ENCODE measurements at places on chromosomes 3 and 15.

DNA sequence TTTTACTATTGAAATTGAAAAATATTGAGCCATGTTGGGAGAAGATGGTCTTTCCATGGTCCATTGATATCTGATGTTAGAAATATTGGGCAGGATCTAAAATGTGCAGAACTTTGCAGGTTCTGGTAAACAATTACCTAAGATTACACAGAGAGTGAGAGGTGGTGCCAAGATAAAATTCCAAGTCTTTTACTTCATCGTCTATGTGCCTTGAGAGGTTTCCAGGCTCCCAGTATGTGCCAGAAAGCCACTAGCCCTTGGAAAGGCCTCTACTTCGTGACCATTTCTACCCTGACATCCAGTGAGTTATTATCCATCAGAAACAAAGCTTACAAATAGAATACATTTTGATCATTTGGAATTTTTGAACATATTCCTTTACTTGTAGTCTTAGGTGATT is 27.6 kb downstream of the CD200 start:
- no peak for DNase-seq

DNA sequence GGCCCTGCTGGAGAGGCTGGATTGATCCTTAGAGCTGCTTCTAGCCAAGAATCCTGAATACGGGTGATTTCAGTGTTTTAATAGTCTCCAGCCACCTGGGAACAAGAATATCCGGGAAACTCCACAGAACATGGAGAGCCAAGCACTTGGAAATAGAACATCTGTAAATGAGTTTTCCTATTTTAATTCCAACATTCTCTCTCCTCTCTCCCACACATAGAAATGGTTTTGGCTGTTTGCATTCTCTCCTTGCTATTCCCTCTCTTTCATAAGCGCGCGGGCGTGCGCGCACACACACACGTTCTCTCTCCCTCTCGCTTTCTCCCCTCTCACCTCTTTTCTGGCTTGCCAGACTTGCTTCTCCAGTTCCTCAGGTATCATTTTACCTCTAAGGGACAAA is 50.6 kb downstream of the GADL1 start:
- no peak for DNase-seq

- DNase-seq = no peak
Measured at GRCh38 chr3:2784627-2785026, 325.5 kb downstream of the IL5RA start.

DNA sequence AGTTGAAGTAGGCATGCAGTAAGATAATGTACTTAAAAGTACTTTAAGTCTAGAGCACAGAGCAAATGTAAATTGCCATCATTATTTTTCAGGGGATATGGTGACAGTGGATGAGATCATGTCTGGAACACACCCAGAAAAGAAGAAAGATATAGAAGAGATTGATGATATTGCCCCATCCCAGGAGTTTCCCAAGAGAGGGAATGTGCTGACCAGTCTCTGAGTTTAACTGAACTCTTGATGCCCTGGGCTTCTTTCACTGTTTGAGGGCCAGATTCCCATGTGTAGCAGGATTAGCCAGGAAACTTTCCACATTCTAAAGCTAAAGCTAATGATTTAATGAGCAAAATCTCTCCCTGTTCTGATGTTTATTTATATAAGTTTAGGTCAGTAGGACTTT is 366.8 kb upstream of the UMPS start:
- DNase-seq = no peak

GRCh38 chr15:63195569-63196015 is 6.2 kb downstream of the RAB8B start:
- no peak for DNase-seq

- no peak for DNase-seq
Measured at GRCh38 chr3:114484919-114485318, 191.1 kb downstream of the TIGIT start.

DNA sequence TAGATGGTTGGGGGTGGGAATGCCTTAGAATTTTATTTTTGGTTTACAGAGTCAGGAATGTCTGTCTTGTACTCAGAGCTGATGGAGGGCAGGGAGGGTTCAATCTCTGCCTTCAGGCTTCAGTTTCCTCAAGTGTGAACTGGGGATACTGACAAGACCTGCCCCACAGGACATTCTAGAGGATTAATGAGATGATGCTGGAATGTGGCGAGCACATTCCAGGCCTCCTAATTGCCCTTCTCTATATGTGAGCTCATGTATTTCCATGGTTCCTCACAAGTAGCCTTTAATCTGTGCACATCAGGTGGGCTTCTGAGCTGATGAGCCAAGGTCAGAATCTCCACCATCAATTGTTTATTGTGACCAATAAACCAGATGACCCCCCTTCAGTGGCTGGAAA is 90.4 kb downstream of the CACNA2D3 start:
- no peak for DNase-seq

- DNase-seq = no peak
Measured at GRCh38 chr3:37670961-37671483, 190.7 kb upstream of the CTDSPL start.

DNA sequence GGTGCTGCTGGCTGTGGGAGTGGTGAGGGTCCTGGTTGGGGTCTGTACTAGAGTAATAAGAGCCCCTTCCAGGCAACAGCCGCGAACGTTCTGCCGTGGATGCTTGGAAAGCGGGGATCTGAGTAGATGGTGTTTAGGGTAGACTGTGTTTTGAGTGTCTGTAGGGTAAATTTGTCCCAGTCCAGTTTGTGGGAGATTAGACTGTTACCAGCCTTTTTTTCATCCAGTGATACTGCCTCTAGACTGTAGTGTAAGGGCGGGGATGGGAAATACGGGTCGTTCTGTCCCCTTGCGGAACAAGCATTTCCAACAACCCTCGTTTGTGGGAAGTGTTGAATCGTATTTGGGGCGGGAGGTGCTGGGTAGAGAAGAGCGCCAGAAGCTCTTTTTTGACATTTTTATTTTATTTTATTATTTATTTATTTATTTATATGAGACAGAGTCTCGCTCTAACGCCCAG is 424 bp downstream of the HAUS2 start:
- peak; percentile 47 for DNase-seq

- DNase-seq = no peak
Measured at GRCh38 chr15:40633178-40633577, 39.1 kb downstream of the KNL1 start.

DNA sequence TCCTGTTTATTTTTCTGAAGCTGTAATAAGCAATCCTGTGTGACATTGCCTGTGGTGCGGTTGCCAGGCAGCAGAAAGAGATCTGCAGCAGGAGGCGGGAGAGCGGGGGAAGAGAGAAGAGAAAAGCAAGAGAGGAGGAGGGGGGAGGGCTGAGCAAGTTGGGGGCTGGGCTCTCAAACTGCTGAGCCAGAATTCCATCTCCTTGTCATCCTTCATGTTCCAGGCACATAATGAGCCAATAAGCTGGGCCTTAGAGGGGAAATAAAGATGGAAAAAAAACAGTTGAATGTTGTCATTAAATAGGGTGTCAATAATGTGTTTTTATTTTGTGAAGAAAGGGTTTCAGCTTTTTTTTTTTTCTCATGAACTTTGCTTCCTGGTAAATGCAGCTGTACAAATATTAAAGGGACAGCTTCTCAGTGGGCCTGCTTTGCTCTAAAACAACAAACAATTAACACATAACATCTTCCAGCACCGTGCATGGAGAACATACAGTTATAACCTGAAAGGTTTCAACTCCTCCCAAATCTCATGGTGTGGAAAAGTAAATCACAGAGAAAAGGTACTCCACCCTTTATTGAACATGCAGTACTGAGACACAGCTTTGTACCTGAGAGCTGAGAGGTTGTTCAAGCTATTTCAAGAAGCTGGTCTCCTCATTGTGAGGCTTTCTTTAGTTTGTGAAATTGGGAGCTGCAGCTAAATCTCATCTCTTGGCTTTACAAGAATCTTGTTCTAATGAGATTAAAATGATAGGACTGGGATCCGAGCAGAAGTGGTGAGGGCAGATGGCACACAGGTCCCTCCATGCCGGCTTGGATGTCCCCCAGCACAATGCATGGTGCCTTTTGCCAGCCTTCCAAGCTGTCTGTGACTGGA is 451.1 kb upstream of the KCNMB2 start:
- DNase-seq = peak; percentile 75

DNA sequence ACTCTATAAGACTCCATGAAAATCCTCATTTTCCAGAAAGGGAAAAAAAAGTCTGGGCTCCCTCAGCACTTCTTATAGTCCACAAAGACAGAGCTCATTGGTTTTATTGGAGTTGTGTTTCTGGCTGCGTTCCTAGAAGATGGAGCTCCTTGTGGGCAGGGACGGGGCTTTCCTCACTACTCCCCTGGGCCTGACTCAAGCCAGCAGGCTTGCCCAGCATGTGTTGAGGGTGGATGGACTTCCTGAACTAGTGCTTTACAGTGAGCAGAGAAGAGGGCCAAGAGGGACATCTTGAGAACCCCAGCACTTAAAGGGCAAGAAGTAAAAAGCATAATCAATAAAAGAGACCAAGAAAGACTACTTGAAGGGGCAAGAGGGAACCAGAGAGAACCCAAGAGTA is 43.2 kb upstream of the EPHB1 start:
- no peak for DNase-seq

DNA sequence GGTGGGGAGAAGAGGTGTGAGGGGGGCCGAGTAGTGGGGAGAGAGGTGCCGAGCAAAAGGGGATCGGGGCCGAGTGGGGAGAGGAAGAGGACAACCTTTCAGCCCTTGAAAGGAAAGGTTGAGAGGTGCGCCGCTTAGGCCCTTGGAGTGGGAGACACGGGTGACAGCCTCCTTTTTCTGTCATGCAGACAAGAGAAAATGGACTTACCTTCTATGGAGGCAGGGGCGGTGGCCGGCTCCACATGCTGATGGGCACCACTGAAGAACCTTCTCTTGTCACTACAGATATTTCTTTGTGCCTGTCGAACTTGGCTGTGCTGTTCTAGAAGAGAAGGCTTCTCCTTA is 421 bp downstream of the KLHL18 start:
- peak; percentile 16 for DNase-seq

DNA sequence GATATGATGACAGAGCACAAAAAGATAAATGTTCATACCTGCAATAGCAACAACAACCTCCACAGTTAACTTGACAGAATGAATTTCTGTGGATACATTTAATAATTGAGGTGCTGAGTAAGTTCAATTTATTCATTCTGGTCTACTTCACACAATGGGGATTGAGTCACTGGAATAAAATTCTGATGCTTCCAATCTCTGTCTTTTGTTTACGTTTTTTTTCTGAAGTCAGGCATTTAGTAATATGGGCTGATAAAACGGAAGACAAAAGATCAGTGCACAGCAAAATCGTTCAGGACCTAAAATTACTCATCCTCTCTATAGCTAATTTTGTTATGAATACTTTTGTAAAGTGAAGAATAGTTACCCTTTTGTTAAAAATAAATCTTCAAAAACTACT is 565.9 kb upstream of the CCDC54 start:
- no peak for DNase-seq

DNA sequence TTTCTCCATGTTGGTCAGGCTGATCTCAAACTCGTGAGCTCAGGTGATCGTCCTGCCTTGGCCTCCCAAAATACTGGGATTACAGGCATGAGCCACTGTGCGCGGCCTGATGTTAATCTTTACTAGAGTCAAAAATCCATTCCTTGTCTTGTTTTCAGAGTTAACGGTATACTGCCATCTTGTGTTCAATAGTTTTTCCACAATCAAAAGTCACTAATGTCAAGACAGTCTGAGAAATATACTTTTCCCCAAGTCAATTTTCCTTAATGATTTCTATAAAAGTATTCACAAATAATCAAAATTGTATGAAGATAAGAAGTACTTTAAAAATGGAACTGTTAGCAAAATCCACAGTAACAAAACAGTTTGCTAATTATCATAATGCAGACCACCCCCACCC is 8.5 kb downstream of the CRBN start:
- DNase-seq = peak; percentile 67

GRCh38 chr3:37272741-37273140 is 98.4 kb upstream of the LRRFIP2 start:
- no peak for DNase-seq

GRCh38 chr3:193465992-193466608 is 87.5 kb upstream of the ATP13A5 start:
- no peak for DNase-seq

- DNase-seq = no peak
Measured at GRCh38 chr15:70058642-70059360, 38.9 kb downstream of the TLE3 start.

DNA sequence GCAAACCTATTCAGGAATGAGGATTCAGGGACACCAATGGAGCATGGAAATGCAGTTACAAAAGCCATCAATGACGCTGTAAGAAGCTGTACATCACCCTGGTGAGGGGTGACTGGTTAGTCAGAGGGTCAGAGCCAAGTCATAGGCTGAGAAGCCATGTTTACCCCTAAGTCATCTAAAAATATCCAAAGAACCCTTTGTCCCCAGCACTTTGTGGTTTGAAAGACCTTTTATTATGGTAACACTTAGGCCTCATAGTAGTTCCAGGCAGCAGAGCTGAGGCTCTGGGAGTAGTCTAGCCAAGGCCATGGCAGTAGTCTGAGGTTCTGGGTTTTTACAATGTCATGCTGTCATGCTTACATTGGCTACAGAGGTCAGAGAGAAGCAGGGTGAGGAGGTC is 131.2 kb downstream of the CTNNB1 start:
- no peak for DNase-seq

DNA sequence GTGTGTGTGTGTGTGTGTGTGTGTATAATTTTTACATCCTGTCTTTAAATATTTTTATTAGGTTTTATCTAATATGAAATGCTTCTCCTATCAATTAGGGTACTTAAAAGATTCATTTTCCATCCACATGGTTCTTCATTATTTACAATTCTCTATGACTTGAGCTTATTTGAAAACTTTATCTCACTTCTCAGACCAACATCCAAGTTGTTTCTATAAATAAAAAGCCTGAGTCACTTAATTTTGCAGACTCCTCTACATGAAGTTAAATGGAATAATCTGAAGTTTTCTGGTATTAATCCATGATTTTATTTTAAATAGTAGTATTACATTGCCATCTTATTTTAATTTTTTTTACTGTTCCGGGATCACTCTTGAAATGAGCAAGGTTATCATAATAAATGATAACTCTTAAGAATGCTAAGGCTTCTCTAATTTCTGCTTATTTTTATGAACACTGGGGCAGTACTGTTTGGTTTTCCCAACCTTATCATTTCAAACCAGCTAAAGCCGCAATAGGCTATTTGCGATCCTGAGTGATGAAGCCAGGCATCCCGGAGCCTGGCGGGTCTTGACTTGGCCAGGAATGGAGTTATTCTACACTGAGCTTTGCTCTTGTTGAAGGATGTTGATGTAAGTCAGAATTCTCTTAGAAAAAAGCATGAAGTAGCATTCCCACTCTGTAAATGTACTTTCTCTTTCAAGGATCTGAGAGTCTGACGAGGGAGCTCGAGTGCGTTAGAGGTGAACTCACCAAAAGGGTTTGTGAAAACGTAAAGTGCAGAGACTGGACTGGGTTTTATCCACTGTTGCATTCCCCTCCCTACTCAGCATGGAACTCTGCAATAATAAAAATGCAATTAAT is 220.2 kb upstream of the LRTM1 start:
- no peak for DNase-seq

- no peak for DNase-seq
Measured at GRCh38 chr3:31498791-31499190, 33.9 kb upstream of the STT3B start.
